ENCODE measurements at places on chromosomes 11 and 22.

- no peak for DNase-seq
Observed at GRCh38 chr11:114168691-114169090, 109.2 kb downstream of the ZBTB16 start.

- no peak for DNase-seq
Observed at GRCh38 chr22:45320357-45320976, 10.7 kb downstream of the FAM118A start.

GRCh38 chr22:42966497-42966896 lies 48.5 kb downstream of the PACSIN2 start:
- no peak for DNase-seq

GRCh38 chr22:27726686-27727449 lies 74.7 kb downstream of the MN1 start:
- DNase-seq: no peak

GRCh38 chr11:66974724-66975404 lies at the start of gene C11orf86:
Gene C11orf86 (plus strand): TSS chr11:66975304. CDS start chr11:66975363, 59 bp downstream.
- no peak for DNase-seq

DNA sequence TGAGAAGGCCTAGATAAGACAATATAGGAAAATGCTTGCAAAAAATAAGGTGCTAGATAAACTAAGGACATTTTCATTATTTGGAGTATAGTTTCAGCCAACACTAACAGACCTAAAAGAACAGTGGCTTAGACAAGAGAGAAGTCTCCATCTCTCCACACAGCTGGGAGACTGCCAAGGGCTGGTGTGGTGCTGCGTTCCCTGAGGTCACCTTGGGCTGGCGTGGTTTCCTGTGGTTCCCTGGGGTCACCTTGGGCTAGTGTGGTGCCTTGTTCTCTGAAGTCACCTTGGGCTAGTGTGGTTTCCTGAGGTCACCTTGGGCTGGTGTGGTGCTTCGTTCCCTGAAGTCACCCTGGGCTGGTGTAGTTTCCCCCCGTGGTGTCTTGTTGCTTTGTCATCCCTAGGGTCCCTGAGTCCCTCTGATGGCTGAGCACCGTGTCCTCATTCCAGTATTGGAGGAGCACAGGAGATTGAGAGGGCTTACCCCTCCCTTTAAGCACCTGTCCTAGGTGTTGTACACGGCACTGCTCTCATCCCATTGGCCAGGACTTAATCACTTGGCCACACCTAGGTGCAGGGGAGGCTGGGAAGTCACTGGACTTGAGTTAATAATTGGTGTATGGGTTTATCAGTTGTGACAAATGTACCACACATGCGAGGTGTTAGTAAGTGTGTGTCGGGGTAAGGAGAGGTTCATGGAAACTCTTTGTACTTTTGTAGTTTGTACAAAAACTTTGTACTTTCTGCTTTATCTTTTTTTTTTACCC lies 14.9 kb downstream of the SAMM50 start:
- DNase-seq: no peak
